ENCODE measurements at places on chromosomes 11 and 22. TPM values are rescaled to one million over a fixed set of nuclear protein-coding genes. Genes with fewer than 3 reads are reported as not detected.

DNA sequence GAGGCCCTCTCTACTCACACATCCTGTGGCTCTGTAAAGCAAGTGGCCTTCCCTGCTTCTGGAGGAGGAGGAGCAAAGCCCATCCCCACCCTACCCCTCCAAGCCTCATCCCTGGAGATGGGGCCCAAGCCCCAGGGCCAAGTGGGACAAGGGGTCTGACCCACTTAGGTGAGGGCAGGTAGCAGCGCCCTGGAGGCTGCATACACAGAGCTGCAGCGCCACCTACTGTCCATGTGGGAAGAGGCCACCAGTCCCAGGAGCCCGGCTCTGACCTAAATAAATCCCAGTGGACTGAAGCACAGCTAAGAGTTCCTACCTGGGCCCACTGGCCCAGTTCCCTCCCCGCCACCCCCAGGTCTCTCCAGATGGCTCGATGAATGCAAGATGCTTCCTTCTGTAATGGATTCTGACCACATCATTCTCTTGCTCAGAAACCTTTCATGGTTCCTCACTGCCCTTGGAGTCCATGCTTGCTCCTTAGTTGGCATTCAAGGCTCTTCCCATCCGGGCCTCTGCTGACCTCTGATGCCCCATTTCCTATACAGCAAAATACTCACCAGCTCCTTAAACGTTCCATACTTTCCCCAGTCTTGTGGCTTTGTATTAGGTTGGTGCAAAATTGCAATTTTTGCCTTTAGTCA is 62.1 kb downstream of the THAP12 start:
- peak; percentile 56 for DNase-seq

The SLC5A4 gene
- polyA plus RNA-seq, result 0.64 TPM

DNA sequence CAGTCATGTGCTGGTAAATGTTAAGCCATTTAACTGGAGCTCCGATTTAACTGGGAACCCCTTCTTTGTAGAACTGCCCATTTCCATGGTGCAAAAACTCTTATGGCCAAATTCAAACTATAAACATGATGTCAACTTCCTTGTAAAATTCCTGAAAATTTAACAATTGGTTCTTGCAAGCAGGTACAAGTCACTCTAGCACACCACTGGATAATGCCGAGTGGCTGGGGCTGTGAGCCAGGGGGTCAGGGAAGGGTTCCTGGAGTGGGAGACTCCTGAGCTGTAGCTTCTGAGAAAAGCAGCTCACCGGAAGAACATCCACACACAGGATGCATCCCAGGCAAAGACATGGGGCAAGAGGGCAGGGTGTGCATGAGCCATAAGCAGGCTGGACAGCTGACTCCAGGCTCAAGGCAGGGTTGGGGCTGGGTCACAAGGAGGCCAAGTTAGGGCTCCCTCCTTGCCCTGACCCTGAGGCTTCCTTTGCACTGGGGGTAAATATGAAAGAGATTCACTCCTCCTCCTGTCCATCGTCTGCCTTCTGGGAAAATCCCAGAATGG is 18.2 kb downstream of the P2RY2 start:
- no peak for DNase-seq

DNA sequence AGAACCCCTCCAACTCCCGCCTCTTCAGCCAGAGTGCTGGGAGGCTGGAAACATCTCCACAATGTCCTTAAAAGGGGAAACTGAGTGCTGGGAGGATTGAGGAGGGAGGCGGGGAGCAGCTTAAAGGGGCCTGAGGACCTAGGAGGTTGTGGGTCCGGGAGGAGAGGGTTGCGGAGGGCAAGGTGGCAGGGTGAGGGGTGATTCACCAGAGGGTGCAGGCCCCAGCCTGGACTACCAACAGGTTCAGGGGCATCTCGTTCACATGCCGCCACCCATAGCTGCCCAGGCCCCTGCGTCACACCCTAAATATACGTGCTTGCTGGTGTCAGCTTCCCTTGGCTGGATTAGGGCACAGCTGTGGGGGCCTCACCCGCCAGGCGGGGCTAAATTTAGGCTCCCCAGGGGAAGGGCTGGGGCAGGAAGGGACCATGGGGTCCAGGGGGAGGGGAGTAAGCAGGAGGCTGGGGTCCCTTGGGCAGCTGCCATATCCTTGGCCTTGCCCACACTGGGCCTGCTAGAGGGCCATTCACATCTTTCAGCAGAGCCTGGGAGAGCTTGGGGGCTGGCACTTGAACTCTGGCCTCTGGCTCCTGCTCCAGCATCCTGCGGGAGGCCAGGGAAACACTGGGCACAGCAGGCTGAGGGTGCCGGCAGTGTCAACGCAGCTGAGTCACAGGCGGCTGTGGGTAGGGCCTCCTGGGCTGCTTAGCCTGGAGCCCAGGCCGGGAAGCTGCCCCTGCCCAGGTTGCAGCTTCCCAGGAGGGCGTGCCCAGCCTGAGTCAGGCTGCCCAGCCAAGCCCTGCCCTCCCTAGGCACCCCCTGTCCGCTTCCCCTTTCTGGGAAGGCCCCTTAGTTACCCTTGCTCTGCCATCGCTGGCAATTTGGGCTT is 1.3 kb downstream of the EHBP1L1 start:
- no peak for DNase-seq

The CAPN5 gene
- polyA plus RNA-seq, result 20.7 TPM

The SH3BP1 gene
- polyA plus RNA-seq, result 19.7 TPM

DNA sequence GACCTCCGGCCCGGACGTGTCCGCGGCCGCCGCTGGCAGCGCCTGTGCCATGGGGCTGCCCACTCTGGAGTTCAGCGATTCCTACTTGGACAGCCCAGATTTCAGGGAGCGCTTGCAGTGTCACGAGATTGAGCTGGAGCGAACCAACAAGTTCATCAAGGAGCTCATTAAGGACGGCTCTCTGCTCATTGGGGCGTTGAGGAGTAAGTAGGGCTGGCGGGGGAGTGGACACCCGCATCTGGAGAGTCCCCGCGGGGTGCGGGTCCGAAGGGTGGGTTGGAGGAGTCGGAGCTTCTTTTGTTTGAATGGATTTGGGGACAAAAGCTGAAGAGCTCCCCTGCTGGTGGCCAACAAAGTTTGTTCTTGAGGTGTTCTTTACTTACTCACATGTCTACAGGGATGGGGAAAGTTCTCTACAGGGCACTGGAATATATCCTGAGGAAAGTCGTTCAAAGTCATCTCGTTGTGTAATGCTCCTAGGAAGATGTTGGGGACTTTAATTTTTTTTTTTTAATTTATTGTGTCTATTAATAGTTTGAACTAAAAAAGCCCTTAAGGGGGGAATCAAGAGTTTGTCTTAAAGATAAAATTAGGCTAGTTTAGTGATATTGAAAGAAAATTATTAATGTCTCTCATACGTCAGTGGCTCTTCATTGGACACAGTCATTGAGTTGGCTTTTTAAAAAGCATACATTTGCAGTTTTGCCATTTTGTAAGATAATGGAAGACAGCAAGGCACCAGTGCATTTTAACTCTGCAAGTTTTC is 725 bp downstream of the ARHGAP42 start:
- peak; percentile 75 for DNase-seq

All from right renal cortex interstitium (tissue), 3 donors.